ENCODE measurements at places on chromosomes 7 and 10.
A peak's percentile ranks its signal among the peaks of the same experiment; 100 is the strongest.

DNA sequence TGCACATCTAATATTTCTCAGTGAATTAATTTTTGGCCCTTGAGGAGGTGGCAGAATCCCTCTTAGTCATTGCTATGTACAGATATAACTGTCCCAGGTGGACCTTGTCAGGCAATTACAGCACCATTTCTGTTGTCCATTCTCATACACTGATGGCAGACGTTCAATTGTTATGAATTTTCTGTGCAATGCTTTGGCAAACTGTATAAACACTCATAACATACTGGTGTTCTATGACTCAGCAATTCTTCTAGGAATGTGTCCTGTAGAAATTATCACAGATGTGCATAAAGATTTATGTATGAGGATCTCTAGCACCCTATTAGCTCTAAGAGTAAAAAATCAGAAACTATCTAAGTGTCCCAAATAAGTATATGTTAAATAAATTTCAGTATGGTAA lies 80.8 kb downstream of the DNAJB9 start:
- no peak for DNase-seq

GRCh38 chr10:110495731-110496552 lies 1.8 kb upstream of the DUSP5 start:
- no peak for DNase-seq

DNA sequence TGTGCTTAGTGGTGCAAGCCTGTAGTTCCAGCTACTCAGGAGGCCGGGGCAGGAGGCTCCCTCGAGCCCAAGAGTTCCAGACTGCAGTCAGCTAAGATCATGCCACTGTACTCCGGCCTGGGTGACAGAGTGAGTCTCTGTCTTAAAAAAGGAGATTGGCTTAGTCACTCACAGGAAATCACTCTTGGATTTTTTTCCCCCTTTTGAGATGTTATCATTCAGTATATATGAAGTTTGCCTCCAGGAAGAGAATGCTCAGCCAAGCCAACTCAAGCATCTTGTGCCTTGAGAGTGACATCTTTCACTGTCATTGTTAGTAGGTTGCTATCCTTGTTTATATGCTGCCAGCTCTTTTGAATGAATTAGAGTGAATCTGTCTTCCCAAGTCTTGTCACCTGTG lies 28.0 kb downstream of the NIPSNAP2 start:
- DNase-seq: no peak

DNA sequence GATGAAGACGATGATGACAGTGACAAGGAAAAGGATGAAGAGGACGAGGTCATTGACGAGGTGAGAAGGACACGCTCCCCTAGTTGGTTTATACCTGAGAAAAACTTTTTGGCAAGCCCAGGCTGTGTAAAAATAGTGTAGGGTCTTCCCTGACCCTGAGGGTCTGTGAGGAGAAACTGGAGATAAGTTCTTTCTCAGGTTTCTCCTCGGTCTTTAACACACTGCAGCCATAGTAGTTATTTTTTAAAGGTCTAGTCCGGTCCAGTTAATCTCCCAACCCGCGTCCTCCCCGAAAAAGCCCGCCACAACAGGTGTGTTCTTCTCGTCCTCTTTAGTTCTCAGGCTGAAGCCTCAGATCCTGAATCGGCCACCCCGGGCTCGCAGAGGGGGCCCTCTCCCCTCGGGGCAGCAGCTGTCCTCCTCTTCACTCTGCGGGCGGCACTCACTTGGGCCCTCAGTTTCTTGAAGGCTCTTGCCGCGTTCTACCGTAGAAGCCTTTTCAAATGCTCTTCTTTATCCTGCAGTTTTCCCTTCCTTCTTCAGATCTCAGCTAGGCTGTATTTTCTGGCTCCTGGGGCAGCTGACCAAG lies 411 bp downstream of the BCCIP start:
- no peak for DNase-seq

DNA sequence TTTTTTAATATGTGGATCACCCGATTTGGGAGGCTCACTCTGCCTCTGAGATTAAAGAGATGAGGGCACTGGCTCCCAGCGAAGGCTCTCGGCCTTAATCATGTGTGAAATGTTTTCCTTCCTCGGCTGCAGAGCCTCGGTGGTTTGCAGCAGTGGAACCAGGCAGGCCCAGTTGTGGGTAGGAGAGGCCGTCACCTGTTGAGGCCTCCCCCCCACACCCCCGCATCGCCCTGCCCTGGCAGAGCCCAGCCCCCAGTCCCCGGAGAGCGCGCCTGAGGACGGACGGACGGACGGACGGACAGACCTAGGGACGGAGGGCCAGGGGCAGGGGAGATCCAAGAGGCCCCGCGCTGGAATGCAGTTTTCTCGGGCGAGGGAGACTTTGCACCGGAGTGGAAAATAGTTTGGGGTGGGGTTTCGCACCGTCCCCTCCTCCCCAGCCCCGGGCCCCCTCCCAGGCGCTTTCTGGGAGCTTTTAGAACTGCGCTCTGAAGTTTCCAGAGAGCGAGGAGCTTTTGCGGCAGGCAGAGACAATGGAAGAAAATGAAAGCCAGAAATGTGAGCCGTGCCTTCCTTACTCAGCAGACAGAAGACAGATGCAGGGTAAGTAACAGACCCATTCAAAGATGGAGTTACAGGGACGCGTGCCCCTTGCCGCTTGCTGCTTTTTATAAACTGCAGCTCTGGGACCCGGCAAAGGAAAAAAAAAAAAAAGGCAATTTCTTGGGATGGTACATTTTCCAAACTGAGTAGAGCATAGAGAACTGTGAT lies at the start of gene KIAA1217:
Gene KIAA1217, plus strand, starts transcription at position 478 of the 771 bp plus-strand sequence. Its CDS starts 56 bp downstream, at position 534.
- DNase-seq: peak; percentile 38

DNA sequence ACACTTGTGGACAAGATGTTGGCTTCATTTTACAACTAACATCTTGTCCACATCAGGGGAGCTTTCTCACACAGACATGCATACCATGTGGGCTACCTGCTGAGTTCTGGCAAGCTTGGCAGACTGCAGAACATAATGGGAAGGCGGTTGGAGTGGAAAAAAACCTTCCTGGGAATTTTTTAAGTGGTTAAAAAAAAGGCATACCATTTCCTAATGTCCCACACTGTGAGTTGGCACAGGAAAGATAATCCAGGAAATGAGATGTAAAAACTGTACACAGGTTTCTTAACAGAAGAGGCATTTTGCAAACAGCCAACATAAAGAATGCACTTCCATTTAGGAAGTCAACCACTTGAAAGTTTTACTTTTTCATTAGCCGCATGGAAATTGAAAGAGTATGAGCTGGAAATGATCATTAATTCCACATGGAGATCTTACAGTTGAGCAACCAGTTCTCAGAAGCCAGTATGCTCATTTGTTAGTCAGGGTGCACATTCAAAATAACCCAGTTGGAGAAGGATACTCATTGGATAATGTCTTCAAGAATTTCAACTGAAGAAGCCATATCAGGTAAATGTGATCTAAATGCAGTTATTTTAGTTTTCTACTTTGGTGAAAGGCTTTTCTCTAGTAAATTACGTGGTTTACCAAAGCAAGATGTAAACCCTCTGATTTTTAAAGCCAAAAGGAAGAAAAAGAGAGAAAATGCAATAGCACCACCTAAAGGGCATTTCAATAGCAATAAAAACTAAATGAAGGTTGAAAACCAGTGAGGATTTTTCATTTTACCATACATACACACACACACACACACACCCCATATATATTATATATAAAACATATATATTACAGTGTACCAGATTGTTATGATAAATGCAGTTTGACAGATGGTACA lies 194.0 kb downstream of the TAX1BP1 start:
- no peak for DNase-seq

- DNase-seq: no peak
Measured at GRCh38 chr7:1087465-1087814, 473 bp upstream of the GPER1 start.

DNA sequence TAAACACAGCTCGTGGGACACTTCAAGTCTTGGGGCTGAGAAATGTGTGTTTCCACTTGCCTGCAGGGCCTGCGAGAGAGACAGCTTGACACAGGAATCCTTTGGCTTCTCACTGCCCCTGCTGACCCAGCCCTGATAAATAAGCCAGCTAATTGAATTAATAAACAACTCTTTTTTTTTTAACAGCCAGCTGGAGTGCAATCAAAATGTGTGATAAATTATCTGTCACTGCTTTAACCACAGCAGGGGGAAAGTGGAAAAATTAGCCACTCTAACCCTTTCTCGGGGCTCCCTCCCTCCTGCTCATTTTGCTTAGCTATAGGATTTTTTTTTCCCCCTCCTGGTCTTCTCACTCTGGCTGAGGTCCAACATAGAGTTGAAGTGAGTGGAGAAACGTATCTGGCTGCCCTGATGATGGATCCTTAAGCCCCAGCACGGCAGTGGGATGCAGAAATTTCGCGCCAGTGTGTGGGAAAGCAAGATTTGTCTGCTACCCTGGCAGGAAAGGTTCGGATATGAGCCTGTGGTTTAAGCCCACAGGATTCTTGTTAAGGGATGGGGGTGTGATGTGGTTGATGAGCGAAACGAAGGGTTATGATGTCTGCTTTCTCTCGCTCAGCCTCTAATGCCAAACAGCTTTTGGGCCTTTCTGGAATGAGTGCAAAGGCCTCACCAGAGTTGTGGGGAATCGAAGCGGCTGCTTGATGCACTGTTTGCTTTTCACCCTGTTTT lies 173.8 kb downstream of the TRIL start:
- no peak for DNase-seq

- DNase-seq: no peak
Measured at GRCh38 chr10:113035732-113036312, 85.8 kb downstream of the TCF7L2 start.

DNA sequence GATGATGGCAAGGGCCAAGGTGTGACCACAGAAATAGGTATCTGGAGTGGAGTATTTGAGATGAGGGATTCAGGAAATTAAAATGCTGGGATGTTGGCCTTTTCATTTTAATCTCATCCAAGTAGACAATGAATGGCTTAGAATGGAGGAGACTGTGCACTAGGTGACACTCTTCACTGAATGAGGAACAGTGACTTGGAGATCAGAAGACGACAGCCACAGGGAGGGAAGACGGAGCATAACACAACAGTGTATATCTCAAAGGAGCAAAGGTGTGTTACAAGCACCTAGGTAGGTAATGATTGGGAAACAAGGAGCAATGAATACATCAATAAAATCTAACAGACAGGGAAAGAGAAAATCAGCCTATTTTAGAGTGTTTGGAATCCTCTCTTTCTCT lies 4.1 kb upstream of the TAX1BP1 start:
- DNase-seq: no peak

DNA sequence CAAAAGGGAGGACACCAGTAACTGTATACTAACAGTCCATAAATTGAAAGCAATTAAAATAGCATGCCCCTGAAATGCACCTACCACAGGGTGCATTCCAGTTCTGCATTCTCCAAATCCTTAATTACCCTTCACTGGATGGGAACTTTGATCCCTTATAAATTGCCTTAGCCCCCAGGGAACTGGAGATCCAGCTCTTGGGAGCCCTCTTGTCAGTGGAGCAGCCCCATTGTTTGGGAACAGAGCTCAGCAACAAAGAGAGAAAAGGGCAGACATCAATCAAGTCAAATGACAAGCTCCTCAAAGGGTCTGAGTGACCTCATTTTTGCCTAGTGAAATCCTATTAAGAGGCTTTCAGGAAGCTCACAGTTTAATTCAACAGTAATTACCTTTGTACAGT lies 472.6 kb downstream of the XPNPEP1 start:
- peak; percentile 67 for DNase-seq

GRCh38 chr7:10537764-10538163 lies 435.9 kb upstream of the PHF14 start:
- DNase-seq: no peak

- no peak for DNase-seq
Measured at GRCh38 chr7:40077849-40078248, 56.6 kb downstream of the MPLKIP start.

DNA sequence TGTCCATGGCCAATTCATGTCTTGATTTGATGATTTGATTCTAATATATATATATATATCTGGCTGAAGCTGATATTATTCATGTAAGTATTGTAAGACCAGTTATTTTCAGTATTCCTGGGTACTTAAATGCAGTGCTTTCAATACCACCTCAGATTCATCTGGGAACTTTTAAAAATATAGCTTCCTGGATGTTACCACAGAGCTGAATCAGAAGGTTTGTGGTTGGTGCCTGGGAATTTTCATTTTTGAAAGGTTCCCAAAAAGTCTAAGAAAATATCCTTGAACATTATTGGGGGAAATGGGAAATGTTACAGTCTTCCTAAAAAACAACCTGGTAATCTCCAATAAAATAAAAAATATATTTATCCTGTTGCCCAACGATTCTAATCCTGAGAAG lies 10.7 kb upstream of the PPP3CB start:
- no peak for DNase-seq

GRCh38 chr7:155310425-155311114 lies 12.9 kb downstream of the INSIG1 start:
- no peak for DNase-seq

GRCh38 chr7:66524738-66525137 lies 103.9 kb upstream of the KCTD7 start:
- DNase-seq: no peak

Data from right renal pelvis (tissue), 4 donors.